ENCODE measurements at places on chromosomes 1 and 21. TPM values are rescaled to one million over a fixed set of nuclear protein-coding genes. Genes with fewer than 3 reads are reported as not detected.

NID1 gene
- 28.5 TPM for total RNA-seq

DNA sequence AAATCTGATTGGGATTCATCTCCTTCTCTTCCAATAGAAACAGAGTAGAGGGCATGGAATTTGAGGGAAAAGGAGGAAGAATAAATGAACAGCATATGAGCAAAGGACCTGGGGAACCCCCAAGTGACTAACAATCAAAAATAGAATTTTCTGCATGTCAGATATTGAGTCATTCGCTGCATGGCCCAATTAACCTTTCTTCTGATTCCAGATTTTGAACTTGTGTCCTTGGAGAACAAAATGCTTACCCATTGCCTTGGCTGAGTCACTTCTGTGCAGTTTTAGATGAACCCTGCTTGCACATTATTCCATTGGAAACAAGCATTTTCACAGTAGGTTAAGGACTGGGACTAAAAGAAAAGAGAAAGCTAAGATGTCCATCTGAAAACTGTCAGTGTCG lies 390.5 kb downstream of the ST6GALNAC3 start:
- H3K27me3 ChIP-seq: no peaks in the 10 kb centered on the region
- H3K27ac ChIP-seq: no peak overlapping the region
- no peaks in the 10 kb centered on the region for H3K36me3 ChIP-seq
- H3K4me3 ChIP-seq: no peak overlapping the region
- H3K4me1 ChIP-seq: no peaks in the 10 kb centered on the region

DNA sequence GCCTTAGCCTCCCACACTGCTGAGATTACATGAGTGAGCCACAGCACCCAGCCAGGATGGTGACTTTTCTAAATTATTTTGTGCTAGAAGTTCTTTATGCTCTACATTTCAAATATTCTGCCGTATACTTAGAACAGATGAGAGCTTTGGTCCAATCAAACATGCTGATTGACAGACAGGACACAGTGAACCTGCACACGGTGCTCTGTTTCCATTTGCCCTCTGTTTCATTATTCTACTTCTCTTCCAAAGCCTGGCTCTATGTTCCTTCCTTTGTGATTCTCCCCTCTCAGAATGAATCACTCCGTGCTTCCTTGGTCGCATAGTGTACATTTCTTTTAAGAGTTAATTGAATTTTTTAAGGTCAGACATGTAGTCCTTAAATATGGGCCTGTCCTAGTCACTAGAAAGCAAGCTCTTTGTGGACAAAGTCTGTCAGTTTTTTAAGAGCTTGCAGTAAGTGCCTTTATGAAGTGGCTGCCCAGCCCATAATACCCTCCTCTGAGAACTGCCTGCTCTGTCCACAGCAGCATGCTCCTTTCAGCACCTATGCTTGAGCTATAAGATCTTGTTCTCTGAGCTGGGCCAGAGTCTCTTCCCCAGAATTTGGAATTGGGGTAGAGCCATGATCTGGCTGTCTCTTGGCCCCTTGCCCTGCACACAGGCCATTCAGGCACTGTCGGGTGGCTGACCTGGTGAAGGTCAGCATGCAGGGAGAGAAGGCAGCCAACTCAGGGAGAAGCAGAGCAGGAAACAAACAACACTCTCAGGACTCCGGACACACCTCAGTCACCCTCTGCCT lies 66.8 kb upstream of the SLC44A3 start:
- no peak overlapping the region for H3K27ac ChIP-seq
- H3K4me3 ChIP-seq: no peak overlapping the region
- peaks cover 3% of the 10 kb centered on the region for H3K4me1 ChIP-seq
- peaks cover 5% of the 10 kb centered on the region for H3K36me3 ChIP-seq

GRCh38 chr1:3320246-3321152 lies 134.0 kb upstream of the ARHGEF16 start:
- H3K36me3 ChIP-seq: no peaks in the 10 kb centered on the region
- no peak for DNase-seq
- H3K27me3 ChIP-seq: no peaks in the 10 kb centered on the region
- no peak overlapping the region for H3K4me3 ChIP-seq
- H3K4me1 ChIP-seq: 0 out of 2 replicates have a peak, but pooled peaks cover 2% of the 10 kb centered on the region

GRCh38 chr1:182069028-182069466 lies 7.5 kb upstream of the ZNF648 start:
- no peaks in the 10 kb centered on the region for H3K4me1 ChIP-seq
- H3K27me3 ChIP-seq: no peaks in the 10 kb centered on the region
- peak overlapping the region; percentile 47 for H3K4me3 ChIP-seq
- DNase-seq: peak; percentile 91
- no peaks in the 10 kb centered on the region for H3K36me3 ChIP-seq
- H3K27ac ChIP-seq: no peak overlapping the region

KLF17 gene
- 0.09 TPM for total RNA-seq

DNA sequence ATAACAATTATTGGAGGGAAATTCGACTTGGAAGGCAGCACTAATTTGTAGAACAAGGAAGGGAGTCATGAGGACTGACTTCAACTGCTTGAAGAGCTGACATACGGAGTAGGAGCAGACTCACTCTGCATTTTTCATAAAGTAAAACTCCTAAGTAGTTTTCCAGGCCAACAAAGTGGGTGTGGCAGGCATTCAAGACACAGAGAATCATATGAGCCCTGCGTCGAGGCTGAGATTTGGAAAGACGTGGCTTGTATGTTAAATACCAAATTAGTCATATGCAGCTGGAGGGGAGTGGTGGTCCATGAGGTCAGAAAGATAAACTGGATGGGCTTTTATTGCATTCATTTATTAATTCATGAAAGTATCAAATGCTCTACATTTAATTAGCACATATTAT lies 255.7 kb upstream of the JUN start:
- no peak overlapping the region for H3K27ac ChIP-seq
- H3K36me3 ChIP-seq: no peaks in the 10 kb centered on the region
- H3K27me3 ChIP-seq: no peaks in the 10 kb centered on the region
- DNase-seq: no peak
- no peak overlapping the region for H3K4me3 ChIP-seq

DNA sequence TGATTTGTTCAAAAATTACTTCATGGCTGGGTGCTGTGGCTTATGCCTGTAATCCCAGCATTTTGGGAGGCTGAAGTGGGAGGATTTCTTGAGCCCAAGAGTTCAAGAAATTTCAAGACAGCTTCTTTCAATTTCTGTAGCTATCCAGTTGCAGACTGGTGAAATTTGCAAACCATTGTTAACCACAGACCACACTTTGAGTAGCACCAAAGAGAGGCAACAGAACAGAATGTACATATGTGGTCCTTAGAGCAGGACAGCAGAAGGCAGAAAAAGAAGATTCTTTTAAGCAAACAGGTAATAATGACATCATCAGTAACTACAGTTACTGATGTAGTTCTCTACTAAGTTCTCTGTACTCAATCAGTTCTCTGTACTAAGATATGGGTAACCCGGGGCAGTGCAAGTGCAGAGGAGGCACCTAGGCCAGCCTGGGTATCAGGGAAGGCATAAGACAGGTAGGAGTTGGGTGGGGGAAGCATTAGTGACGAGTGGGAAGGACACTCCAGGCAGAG lies 5.5 kb upstream of the KLF17 start:
- DNase-seq: no peak
- no peaks in the 10 kb centered on the region for H3K4me1 ChIP-seq
- no peaks in the 10 kb centered on the region for H3K36me3 ChIP-seq
- no peaks in the 10 kb centered on the region for H3K27me3 ChIP-seq

GRCh38 chr1:172154551-172154950 lies 265.9 kb upstream of the C1orf105 start:
- no peak overlapping the region for H3K4me3 ChIP-seq
- H3K4me1 ChIP-seq: no peaks in the 10 kb centered on the region
- no peak for DNase-seq
- H3K36me3 ChIP-seq: no peaks in the 10 kb centered on the region

OLIG2 gene
- 2.0 TPM for total RNA-seq

- H3K27me3 ChIP-seq: no peaks in the 10 kb centered on the region
- no peaks in the 10 kb centered on the region for H3K36me3 ChIP-seq
- DNase-seq: no peak
- H3K4me1 ChIP-seq: no peaks in the 10 kb centered on the region
These were observed 295.4 kb upstream of the PBX1 start for GRCh38 chr1:164263540-164263939.

All from H9 (cell line).